Activated CD8-positive, alpha-beta memory T cell treated with anti-CD3 and anti-CD28 coated beads, Interleukin-2, amount 50 U/mL, for 48 hours (primary cell): ENCODE measurements at places on chromosomes 4 and X.

- no peak for DNase-seq
Observed at GRCh38 chr4:143406523-143406922, 69.8 kb downstream of the GAB1 start.

GRCh38 chr4:154615211-154615610 is 2.8 kb upstream of the FGG start:
- no peak for DNase-seq

DNA sequence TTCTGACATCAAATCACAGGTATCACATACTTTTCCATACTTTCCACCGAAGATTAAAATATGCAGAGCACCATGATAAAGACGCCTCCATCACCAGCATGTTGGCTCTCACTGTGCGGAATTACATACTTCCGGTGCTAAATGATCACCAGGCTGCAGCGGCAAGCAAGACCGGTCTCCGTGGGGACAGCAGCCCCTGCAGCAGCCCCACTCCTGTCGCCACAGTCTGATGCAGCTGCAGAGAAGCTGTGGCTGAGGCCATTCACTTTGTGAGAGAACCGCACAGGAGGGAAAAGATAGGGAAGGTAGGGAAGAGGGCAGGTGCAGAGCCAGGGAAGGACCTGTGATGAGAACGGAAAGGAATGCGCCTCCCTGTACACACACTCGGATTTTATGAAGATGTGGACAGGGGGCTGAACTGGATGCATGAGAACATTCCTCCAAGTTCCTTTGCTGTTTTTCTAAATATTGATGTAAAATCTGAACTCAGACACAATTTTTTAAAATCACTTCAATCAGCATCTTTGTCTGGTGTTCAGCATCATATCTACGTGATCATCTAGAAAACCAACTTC is 38.3 kb downstream of the AFAP1 start:
- no peak for DNase-seq

DNA sequence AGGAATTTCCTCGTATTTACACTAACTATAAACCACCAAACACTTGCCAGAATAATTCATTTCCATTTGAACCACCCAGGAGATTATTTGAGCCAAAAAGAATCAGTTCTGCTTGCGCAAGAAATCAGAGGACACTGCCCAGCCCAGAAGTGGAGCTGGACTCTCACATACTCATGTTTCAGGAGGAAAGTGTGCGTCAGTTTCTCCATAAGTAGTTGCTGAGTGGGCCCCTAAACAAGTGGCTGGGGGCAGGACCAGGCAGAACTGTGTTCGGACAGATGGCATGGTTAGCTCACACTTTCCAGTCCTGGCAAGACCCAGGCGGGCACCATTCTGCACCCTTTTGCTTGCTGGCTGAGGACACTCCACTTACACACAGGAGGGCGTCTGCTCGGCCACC is 38.8 kb downstream of the BTC start:
- DNase-seq = no peak

DNA sequence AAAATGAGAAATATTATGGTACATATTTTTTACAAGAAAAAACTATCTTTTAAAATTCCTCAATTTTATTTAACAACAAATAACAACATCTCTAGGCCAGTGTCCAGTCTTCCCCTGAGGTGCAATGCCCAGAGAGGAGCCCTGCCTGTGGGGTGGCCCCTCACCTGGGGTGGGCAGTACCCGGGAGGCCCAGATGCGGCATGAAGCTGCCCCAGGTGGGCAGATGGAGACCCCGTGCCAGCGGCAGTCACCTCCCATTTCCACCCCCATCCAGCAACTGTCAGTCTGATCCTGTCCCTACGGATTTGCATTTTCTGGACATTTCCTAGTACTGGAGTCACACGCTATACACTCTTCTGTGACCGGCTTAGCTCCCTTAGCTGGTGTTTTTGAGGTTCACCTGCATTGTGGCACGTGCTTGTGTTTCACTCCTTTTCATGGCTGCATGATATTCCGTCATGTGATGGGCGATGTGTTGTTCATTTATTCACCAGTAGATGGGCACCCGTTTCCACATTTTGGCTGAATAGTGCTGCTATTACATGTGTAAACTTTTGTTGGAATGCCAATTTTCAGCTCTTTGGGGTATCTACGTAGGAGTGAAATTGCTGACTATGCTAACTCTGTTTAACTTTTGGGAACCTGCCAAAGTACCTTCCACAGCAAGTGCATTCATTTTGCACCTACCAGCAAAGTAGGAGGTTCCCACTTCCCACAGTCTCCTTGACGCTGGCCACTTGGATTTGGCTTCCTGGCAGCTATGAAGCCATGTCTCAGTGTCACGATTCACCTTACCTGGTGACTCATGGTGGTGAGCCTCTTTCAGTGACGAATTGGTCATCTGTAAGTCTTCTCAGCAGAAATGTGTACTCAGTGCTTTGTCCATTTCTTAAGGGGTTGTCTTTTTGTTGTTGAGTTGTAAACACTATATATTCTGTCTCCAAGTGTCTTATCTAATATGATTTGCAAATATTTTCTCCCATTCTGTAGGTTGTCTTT is 11.7 kb upstream of the MAEA start:
- no peak for DNase-seq

GRCh38 chr4:6230502-6230785 is 30.1 kb upstream of the JAKMIP1 start:
- no peak for DNase-seq

DNA sequence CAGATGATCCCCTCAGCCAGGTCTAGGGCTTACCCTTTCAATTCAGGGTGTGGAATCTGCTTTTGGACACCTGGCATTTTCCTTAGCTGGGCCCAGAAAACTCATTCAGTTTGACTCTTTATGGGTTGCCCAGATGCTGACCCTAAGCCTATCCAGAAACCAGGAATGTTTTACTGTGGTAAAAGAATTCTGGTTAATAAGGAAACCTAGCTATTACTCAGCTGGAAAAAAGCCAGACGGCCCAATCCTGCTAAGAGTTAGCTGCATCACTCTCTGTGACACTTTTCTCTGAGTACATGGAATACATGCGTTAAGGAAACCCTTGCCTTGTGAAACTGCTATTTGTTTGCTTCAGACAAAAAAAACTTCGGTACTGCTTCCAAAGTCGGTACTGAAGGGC is 28.0 kb downstream of the ING2 start:
- no peak for DNase-seq

GRCh38 chrX:24839331-24839730 is 145.6 kb downstream of the POLA1 start:
- DNase-seq = no peak

DNA sequence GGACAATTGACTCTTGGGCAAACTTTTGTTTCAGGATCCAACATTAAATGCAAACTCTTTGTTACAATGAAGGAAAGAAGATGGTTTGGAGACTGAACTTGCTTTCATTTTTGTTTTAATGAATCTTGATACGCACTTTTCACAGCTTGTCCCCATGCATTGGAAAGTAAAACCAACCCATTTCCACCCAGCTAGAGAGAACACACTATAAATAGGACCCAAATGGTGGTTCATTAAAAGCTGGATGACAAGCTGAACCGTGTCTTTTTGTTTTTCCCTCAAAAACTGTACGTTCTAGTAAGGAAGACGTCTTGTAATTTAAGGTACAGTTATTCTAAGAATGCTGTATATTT is 95.3 kb upstream of the EGFL6 start:
- no peak for DNase-seq

DNA sequence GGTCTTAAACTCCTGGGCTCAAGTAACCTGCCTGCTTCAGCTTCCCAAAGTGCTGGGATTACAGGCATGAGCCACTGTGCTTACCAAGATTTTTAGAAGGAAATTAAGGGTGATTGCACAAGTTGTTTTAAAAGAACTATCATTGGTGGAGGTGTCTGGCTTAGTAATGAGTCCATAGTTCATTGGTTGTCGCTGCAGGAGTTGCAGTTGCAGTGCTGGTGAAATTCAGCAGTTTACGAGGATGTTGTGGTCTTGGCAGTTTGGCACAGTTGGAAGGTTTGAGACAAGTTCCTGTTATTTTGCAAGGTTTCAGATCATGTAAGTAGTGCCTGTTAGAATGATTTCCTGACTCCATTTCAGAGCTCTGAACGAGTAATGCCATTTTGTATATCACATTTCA is 48.1 kb downstream of the RAB40AL start:
- no peak for DNase-seq
